CD4-positive, alpha-beta T cell treated with Interleukin-4 for 1 hour (primary cell): ENCODE measurements at places on chromosomes 13 and 19.
A peak's percentile ranks its signal among the peaks of the same experiment; 100 is the strongest.

GRCh38 chr13:50208826-50209335 lies 193.6 kb downstream of the KCNRG start:
- peak; percentile 8 for DNase-seq

- peak; percentile 47 for DNase-seq
Measured at GRCh38 chr13:27401210-27401609, 23.2 kb upstream of the GTF3A start.

- no peak for DNase-seq
Measured at GRCh38 chr13:25371875-25372283, at the start of gene ATP8A2. ATP8A2 (plus strand) TSS chr13:25371974; CDS start chr13:25372213, 239 bp downstream.

GRCh38 chr19:49889038-49889686 lies 7.5 kb downstream of the IL4I1 start:
- no peak for DNase-seq

DNA sequence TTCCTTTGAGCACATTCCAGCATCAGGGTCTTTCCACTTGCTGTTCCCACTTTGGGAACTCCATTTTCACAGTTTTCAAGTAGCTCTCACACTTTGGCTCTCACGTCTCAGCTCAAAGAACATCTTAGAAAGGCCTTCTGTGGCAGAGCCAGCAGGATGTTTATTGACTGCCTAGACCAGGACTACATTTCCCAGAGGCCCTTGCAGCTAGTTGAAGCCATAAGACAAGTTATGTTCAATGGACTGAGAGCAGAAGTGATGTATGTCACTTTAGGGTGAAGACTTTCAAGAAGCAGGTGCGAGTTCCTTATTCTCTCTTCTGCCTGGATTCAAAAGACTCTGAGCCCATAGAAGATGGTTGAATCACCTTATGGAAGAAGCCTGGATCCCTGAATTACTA lies 4.3 kb upstream of the HAUS5 start:
- DNase-seq, result no peak

- DNase-seq, result no peak
Measured at GRCh38 chr13:39809466-39809865, 154.0 kb downstream of the COG6 start.

GRCh38 chr19:41999071-41999877 lies 5.2 kb upstream of the ATP1A3 start:
- no peak for DNase-seq

DNA sequence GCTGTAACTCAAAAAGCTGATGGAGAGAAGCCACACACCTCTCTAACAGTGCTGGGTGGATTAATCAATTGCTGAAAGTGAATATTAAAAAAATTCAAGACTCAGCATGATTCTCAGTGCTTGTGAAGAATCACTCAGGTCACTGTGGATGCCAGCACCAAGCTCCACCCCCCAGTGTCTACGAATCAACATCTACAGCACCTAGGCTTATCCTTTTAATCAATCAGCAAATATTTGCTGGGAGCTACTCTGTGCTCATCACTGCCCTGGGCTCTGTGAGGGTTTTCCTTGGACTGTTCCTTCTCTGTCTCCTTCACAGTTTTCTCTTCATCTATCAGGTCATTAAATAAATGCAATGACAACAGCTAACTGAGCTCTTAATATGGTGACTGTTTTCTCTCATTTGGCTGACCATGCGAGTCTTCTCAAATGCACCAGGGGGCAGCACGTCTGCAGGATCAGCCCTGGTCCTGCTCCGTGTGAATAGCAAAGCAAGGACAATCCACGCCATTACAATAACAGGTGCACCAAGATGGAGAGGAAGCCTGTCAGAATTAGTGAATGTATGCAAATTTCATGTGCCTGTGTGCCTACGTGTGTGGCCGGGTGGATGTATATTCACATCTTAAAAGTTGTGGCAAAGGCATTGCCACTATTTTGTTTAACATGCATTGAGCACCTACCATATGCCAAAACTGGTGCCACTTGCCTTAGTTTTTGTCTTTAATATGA lies 14.6 kb upstream of the C13orf42 start:
- DNase-seq, result peak; percentile 48

DNA sequence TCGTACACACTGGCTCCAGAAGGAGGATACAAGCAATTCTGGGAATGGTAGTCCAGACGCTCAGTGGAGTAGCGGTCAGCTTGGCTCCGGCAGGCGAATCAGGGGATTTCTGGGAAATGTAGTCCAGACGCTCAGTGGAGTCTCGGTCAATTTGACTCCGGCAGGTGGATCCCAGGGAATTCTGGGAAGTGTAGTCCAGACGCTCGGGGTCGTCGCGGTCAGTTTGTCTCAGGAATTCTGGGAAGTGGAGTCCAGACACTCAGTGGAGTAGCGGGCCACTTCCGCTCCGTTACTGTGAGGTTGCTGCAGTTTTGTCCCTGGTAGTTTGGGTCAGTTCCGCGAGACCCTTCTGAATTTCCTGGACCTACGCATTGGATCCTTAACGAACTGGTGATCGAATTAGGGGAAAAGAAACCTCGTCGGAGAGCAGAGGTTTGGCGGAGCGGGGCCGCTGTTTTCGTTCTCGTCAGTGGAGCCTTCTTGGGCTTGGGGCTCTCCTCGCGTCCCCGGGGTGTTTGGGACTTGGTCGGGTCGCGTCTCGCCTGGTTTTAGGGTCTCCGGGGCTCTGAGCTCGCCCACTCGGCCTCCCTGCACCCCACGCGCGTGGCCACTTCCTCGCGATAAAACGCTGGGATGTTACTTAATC lies at the start of gene ZNF225:
Gene ZNF225, plus strand, starts transcription at position 262 of the 646 bp plus-strand sequence. CDS start 2,429 bp downstream, outside the sequence.
- DNase-seq, result peak; percentile 94

GRCh38 chr13:45280751-45281634 lies 60.0 kb downstream of the TPT1 start:
- DNase-seq, result peak; percentile 30

GRCh38 chr19:29922972-29923371 lies 19.1 kb upstream of the URI1 start:
- no peak for DNase-seq

DNA sequence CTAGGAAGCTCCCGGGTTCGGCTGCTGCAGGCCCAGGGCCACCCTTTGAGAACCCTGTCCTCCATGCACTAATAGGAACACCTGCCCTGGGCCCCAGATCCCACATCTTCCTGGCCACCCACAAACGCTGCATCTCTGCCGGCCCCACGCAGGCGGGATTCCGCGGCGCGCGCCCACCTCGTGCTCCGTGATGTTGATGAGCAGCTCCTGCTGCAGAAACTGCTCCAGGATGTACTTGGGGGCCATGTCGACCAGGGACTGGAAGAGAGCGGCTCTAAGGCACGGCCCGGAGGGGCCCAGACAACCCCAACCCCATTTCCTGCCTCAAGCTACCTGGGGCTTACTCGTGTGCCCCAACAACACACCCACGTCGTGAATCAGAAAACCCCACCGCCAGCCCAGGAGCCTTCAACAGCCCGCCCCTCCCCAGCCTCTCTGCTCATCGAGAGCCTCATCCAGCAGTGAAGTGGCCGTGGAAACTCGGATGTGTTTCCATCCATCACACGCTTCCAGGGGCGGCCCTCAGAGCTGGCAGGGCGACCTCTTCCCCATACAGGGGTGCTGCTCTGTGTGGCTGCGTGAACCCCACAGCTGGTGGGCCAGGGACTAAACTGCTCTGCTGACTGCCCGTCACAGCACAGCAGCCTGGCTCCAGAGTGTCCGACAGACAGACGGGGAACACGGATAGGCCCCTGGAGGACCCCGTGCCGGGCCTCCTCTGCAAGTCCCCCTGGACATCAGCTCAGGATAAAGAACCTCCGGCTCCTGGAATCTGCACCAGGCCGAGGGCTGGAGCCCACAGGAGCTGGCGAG lies 4.2 kb downstream of the POLR2E start:
- no peak for DNase-seq

- DNase-seq, result no peak
Measured at GRCh38 chr13:107681600-107681999, 533.7 kb downstream of the LIG4 start.

DNA sequence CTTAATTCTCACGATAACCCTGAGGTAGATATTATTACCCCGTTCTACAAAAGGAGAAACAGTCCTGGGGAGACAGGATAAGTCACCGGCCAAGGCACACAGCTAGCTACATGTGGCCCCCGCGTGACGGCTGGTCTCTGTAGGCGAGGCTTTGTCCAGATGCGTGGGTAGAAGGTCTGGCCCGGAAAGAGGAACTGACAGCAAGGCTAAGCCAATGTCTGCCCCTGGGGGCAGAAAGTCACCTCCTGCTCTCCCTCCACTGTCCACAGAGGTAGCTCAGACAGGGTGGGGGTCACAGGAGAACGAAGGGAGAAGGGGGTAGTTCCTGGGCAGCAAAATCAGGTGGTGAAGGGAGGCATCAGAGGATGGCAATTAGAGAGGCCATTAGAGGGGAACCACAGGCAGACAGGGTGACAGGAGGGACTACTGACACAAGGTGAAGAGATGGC lies 1.8 kb downstream of the APOC4 start:
- DNase-seq, result peak; percentile 47

DNA sequence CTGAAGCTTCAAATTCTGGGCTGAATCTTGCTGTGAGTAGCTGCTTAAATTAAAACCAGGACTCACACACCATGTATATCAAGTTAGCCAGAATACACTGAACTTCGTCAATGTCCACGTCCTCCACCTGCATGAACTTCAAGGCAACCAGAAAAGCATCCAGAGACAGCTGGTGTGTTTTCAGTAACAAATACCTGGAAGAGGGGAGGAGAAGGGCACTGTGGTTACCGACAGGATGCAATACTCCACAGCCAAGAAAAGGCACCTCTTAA lies 20.4 kb downstream of the PROZ start:
- no peak for DNase-seq

GRCh38 chr19:32708457-32708856 lies 11.1 kb upstream of the TDRD12 start:
- DNase-seq, result no peak

DNA sequence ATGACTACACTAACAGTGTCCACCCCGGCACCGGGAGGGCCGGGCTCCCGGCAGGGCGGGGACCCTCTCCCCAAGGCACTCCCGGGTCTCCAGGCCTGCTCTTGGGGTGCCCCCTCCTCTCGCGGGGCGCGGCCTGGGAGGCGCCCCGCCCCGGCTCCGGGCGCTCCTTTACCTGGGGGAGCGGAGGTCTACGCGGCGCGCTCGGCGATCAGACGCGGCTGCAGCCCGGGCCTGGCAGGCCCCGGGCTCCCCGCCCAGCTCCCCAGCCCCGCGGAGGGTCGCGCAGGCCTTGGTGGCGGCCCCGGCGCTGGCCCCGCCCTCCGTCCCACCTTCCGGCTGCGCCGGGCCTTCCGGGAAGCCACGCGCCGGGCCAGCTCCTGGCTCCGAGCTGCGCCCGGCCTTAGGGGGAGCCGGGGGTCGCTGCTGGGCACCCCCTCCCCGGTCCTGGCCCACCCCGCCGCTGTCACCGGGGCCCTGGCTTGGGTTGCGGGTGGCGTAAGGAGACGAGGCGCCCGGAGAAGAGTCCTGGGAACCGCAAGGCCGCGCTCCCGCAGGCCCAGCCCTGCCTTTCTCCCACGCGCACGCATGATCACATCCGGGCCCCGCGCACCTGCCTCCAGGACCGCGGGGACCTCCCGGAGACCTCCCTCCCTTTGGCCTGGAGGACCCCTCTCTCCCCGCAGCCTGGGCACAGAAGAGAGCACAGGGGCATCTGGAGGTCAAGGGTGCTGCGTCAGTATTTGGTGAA lies at the start of gene C19orf12:
Gene C19orf12, minus strand, starts transcription at position 309 of the 748 bp plus-strand sequence. CDS start 6,848 bp downstream, outside the sequence.
- DNase-seq, result peak; percentile 56

GRCh38 chr13:78198419-78198818 lies 279.8 kb upstream of the EDNRB start:
- DNase-seq, result no peak

GRCh38 chr19:35013820-35014754 lies 14.0 kb downstream of the GRAMD1A start:
- DNase-seq, result peak; percentile 79

- DNase-seq, result no peak
Measured at GRCh38 chr13:75052616-75053015, 429.4 kb downstream of the TBC1D4 start.

DNA sequence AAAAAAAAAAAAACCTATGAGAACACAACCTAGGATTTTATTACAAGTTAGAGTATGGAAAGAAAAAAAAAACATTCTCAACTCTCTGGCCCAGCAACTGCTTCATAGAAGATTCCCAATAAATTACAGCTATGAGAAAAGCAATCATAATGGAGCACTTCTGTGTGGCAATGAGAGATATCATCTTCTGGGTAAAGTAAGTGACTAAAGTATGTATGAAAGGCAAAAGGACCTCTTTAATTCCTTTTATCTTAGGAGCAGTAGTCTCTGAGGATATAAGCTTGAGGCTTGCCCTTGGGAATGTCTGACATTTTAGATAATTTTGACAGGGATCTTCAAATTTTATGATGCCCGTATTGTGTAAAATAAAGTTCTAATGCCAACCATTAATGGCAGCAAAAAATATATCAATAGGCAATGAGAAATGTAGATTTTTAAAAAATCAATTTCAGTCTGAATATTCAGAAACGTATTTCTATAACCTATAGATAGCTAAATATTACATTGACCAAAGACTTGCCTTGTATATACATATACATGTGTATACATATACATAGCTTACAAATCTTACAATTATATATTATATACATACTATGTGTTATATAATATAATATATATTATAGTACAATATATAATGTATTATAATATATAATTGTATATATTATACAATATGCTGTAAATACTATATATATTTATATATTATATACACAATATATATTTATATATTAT lies 823.9 kb upstream of the SLITRK1 start:
- DNase-seq, result no peak

DNA sequence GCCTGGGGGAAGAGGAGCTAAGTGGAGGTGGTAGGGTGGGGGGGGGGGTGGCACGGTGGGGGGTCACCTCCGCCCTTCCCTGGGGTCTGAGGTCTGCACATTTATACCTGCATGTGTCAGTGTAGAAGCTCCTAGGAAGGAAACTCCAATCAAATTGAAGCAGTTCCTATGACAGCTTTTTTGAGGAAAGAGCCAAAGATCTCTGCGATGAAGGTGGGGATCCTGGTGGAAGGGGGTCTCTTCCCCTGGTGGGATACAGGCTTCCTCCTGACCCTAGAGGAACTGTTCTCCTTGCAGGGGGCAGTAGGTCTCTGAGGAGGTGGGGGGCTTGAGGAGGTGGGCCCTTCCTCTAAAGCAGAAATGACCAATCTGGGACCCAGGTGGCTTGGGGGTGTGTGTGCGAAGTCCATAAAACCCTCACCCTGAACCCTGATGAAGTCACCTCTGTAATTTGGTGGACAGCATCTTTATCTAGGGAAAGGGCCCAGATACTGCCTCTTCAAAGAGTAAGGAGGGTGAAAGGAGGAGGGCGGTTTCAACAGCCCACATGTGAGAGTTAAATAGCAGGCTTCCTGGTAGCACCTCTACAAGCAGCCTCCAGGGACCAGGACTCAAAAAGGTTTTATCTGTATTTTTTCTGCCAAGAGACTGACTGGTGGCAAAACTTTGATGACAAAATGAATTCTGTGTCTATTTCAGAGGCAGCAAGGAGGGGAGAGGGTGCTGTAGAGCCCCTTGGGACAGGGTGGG lies 12.9 kb downstream of the RANBP3 start:
- DNase-seq, result no peak
